Kidney (tissue), 22 donors: ENCODE measurements at places on chromosomes 16 and 17. TPM values are rescaled to one million over a fixed set of nuclear protein-coding genes. Genes with fewer than 3 reads are reported as not detected.

Gene SPATA32
- total RNA-seq = not detected

Gene CFAP119
- 12.2 TPM for total RNA-seq

- no peaks in the 10 kb centered on the region for H3K27me3 ChIP-seq
- H3K27ac ChIP-seq = no peak overlapping the region
- DNase-seq = no peak
These were observed 67.9 kb downstream of the IRX6 start for GRCh38 chr16:55391760-55392375.

Gene NT5M
- 2.8 TPM for total RNA-seq

Gene OSGIN1
- 6.3 TPM for total RNA-seq

- H3K27ac ChIP-seq = peak within 1 kb of the TSS; percentile 94
- no peaks in the 10 kb centered on the region for H3K36me3 ChIP-seq
- H3K4me3 ChIP-seq = peak within 1 kb of the TSS; percentile 60
- H3K27me3 ChIP-seq = no peaks in the 10 kb centered on the region
- no peaks in the 10 kb centered on the region for H3K4me1 ChIP-seq
These were observed at the start of gene MYO15B for GRCh38 chr17:75587675-75588595. Gene MYO15B (plus strand): TSS chr17:75587800. CDS start chr17:75588058, 258 bp downstream.

Gene UMOD
- 65.7 TPM for total RNA-seq

- no peaks in the 10 kb centered on the region for H3K27me3 ChIP-seq
These were observed 79.9 kb upstream of the LGALS9 start for GRCh38 chr17:27550974-27551505.

- peaks cover 38% of the 10 kb centered on the region for H3K4me1 ChIP-seq
- no peak for DNase-seq
- H3K4me3 ChIP-seq = no peak overlapping the region
- H3K27me3 ChIP-seq = no peaks in the 10 kb centered on the region
- H3K27ac ChIP-seq = no peak overlapping the region
These were observed 2.0 kb upstream of the ANTKMT start for GRCh38 chr16:718922-719321.

- no peaks in the 10 kb centered on the region for H3K4me1 ChIP-seq
- DNase-seq = no peak
- no peak overlapping the region for H3K4me3 ChIP-seq
- no peak overlapping the region for H3K27ac ChIP-seq
- H3K27me3 ChIP-seq = no peaks in the 10 kb centered on the region
- H3K36me3 ChIP-seq = no peaks in the 10 kb centered on the region
These were observed 109.0 kb downstream of the HS3ST3A1 start for GRCh38 chr17:13492737-13493122.
